ENCODE measurements at places on chromosomes 6 and 20.

- no peak for DNase-seq
Measured at GRCh38 chr6:113649276-113649675, 207.9 kb upstream of the MARCKS start.

- DNase-seq: no peak
Measured at GRCh38 chr6:142356201-142356883, 54.5 kb downstream of the ADGRG6 start.

DNA sequence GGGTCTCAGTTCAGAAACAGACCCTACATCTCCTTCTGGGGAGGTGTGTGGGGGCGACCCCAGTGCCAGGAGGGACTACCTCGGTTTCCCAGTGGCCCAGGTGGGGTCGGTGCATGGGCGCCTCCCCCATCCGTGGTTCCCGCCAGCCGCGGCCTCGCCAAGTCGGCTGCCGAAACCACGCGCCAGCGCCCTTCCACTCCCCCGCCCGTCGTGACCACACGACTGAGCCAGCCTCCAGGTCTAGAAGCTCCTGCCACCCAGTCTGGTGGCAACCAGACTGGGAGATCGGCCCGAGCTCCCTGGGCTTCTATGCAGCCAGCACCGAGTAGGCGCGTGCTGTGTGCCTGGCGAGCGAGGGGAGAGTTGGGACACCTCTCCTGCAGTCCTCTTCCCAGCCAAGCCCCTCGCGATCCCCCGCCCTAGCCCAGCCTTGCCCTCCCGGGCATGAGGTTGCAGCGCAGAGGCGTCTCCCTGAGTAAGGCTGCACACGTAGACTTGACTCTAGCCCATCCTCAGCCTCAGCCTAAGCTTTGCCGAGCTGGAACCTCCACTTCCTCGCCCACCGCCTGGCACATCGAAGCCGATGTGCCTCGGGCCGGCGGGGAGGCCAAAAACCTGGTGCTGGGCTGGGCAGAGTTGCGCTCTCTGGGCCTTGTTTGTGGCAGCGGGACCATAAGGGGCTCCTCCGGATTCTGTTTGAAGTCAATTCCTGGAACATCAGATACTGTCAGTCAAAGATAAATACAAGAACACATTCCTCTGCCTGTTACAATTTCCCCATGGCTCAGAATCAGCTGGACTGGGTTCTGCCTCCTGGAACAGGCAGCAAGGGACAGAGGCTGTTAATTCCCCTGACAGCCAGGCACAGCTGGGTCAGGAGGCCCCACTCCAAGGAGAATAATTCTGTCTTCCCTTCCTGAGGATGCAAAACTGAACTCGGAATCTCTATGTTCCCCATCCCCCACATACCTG is 1.5 kb upstream of the CPNE5 start:
- no peak for DNase-seq

- no peak for DNase-seq
Measured at GRCh38 chr6:72554761-72555221, 67.1 kb upstream of the KCNQ5 start.

GRCh38 chr6:28771401-28772267 is 152.2 kb downstream of the TRIM27 start:
- peak; percentile 51 for DNase-seq

DNA sequence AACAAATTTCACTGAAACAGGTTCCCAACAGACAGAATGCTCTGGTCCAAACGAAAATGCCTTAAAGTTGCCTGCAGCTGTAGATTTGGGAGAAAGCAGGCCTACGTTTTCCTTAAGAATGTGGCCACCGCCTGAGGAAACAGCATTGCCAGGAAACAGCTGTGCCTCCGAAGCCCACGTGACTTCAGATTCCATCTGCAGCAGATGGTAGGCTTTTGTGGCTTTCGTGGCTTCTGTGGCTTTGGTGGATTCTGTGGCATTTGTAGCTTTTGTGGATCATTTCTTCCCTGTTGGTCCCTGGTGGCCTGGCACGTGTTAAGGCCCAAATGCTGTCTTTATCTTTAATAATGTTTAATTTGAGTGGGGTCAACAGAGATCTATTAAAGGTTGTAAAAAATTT is 222.9 kb downstream of the TTLL2 start:
- peak; percentile 24 for DNase-seq

GRCh38 chr20:1210501-1210900 is 7.2 kb downstream of the C20orf202 start:
- DNase-seq: no peak

DNA sequence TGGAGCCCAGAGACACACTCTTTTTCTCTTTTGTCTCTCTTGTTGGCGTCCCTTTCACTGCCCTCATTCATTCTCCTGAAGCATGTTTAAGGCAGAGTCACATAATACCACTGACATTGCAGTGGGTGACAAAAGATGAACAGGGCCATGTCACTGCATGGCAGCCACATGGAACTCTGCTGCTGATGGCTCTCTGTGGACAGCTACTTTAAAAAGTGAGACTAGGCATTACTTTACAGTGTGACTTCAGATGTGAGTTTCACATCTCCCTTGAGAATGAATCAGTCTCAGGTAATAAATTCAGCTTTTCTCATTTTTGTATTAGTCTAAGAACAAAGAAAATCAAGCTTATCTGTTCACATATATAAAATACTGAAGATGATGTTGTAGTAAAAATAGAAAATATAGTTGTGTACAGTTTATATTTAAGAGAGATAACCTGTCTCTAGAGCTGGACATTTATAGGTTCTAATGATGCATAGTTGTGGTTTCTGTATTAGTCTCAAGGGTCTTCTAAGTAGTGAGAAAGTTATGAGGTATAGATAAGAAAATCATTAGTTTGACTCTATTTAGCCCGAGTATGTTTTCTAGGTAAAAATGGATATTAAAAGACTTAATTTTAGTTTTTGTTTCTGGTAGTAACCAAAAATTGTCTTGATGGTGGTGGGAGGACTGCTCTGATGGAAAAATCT is 6.1 kb downstream of the MRS2 start:
- DNase-seq: no peak

- DNase-seq: peak; percentile 33
Measured at GRCh38 chr20:41046716-41047115, 18.1 kb downstream of the TOP1 start.
